ENCODE measurements at places on chromosomes 6 and 20.

- no peak for DNase-seq
Observed at GRCh38 chr6:116326181-116326671, 44.5 kb upstream of the DSE start.

DNA sequence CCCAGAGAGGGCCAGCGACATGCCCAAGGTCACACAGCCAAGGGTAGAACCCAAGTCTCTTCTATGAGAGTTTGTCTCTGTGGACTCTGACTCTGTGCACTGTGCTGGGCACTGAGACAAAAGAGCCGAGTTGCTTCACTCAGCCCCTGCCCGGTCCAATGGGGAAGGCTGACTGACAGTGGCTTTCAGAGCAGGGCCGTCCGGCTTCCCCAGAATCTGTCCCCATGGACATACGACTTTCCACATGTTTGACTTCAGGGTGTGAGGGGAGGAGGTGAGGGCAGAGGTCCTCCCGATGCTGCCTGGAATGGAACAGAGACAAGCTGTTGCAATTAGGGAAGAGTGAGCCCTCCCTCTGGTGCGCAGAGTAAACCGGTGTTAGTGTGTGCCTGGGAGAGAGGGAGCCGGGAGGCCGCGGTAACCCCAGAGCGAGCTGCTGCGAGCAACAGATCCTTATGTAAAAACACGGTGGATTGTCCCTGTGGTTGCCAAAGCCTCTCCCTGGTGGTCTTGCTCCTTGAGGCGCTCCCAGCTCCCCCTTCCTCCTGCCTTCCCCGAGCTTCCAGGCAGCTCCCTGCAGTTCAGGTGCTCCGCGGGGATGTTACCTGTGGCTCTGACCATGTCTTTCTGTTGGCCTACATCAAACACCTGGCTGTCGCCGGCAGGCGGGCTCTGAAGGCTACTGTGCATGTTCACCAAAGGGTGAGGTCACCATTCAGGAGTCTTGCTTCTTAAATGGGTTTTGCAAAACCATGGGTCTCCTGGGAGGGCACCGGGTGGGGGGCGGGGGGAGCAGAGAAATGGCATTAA, 672 bp downstream of the SIRPA start:
- DNase-seq = no peak

- no peak for DNase-seq
Observed at GRCh38 chr6:113813142-113813541, 44.0 kb upstream of the MARCKS start.

DNA sequence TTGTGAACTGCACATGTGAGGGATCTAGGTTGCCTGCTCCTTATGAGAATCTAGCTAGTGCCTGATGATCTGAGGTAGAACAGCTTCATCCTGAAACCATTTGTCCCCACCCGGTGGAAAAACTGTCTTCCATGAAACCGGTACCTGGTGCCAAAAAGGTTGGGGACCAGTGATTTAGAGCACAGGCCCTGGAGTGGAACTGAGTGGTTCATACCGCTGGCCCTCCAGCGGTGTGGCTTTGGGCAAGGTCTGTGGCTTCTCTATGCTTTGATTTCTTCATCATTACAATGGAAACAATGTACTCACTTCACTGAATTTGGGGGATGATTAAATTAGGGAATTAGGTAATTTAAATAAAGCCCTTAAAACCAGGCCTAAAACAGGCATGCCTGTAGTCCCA, 36.3 kb downstream of the CD164 start:
- DNase-seq = no peak

DNA sequence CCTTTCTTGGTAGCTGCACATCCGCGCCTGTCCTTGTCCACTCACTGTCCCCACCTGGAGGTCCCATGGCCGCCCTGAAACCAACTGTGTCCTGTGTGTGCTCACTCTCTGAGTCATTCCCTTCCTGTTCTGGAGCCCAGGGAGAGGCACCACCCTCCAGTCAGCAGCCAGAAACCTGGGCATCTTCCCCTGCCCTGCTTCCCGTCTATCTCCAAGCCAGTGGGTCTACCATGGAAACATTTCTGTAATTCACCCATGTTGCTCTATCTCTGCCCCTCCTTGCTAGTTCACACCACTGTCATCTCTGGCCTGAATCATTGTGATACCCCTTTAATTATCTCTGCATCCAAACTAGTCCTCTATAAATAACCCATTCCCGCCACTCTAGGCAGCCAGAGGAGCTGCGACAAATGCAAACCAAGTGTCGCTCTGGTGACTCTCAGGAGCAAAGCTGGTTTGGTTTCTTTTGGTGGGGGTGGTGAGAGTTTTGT, 28.8 kb upstream of the SYNJ2 start:
- no peak for DNase-seq

DNA sequence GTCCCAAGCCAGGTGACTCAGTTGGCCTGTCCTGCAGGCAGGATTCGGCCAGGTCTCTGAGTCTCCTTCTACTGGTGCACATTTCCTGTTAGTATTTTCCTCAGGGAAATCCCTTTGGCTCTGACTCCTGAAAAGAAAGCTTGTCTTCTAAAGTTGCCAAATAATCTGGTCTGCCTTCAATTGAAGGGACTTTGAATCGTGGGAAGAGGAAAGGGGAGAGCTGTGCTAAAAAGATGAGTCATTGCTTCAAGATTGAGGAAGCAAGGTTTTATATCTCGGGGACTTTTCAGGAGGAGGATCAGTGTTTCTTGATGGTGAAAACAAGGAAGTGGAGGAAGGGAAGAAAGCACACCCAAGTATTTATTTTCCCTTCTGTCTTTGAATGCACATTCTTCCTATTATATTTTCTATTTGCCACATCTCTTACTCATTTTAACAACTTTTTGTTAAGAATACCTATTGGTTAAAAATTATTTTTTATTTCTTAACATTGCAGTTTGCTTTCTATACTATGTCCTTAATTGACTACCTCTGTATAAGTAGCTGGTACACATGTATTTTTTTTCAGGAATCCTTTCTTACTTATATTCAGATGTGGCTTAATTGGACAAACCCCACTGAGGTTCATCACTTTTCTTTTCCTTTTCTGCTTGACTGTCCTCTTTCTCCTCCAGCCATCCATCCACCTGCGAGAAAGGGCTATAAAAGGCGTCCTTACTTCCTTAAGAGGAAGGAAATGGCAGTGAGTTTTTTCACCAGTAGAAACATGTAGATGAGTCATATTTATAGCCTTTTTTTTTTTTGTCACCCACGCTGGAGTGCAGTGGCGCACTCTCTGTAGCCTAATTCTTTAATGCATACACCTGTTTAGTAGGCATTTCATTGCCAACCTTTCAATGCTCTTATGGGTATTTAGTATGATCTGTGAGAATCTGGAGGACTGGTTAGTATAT, 15.0 kb upstream of the IFNGR1 start:
- no peak for DNase-seq

DNA sequence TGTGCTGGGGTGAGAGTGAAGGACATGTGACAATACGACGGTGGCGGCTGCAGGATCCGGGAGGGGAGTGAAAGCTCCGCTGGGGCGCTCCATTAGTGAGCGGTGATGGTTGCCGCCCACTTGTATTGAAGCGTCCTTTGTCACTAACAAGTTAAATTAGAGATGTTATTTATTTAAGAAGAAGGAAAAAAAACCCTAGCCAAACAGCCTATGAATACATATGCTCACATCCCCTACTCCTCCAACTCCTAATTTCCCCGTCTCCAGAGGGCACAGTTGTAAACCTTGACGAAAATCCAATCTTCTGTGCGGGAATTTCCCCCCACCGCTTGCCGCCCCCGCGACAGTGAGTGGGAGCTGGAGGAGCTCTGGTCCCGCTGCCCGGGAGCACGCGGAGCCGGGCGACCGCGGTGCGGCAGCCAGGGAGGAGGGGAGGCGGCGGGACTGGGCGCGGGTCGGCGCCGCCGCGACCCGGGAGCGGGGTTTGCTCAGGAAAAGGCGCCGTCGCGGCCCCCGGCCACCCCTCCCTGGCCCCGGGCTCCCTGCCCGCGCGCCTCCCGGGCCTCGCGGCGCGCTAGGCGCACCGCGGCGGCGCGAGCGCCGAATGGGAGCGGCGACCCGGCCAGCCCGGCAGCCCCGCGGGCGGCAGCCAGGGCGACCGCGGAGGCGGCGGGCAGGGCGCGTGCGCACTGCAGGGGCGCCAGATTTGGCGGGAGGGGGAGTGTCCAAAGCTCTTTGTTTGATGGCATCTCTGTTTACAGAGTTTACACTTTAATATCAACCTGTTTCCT, at the start of gene MYB:
MYB (plus strand) TSS at position 767 of the 791 bp plus-strand sequence. CDS start 206 bp downstream, outside the sequence.
- peak; percentile 63 for DNase-seq

DNA sequence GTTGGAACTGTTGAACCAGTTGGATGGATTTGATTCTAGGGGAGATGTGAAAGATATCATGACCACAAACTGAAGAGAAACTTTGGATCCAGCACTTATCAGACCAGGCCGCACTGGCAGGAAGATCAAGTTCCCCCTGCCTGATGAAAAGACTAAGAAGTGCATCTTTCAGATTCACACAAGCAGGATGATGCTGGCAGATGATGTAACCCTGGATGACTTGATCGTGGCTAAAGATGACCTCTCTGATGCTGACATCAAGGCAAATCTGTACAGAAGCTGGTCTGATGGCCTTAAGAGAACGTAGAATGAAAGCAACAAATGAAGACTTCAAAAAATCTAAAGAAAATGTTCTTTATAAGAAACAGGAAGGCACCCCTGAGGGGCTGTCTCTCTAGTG, 72.8 kb upstream of the CDYL start:
- DNase-seq = no peak

DNA sequence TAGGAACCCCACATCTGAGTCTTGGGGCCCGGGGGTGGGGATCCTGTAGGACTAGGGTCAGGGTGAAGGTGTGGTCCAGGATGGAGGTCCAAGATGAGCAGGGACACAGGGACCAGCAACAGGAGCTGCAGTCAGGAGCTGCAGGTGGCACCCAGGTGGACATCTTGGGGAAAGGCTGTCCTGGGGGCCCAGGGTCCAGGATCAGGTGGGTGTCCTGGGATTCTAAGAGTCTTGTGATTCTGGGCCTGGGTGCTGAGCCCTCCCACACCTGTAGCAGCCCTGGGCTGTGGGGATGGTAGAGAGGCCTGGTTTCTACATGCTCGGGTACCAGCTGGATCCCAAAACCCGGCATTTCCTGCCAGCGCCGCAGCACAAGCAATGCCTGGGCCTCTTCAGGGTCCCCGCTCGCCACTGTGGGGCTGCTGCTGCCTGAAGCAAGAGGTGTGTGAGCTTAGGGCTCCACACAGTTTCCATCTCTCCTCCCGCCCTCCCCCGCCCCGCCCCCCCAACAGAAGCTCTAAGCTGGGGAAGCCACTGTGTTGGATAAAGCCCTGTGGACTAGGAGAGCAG, 20.7 kb downstream of the ERGIC3 start:
- DNase-seq = no peak

GRCh38 chr6:126923807-126924206, 194.7 kb upstream of the RSPO3 start:
- DNase-seq = no peak

- DNase-seq = no peak
Observed at GRCh38 chr6:37072526-37072925, 67.1 kb downstream of the FGD2 start.

DNA sequence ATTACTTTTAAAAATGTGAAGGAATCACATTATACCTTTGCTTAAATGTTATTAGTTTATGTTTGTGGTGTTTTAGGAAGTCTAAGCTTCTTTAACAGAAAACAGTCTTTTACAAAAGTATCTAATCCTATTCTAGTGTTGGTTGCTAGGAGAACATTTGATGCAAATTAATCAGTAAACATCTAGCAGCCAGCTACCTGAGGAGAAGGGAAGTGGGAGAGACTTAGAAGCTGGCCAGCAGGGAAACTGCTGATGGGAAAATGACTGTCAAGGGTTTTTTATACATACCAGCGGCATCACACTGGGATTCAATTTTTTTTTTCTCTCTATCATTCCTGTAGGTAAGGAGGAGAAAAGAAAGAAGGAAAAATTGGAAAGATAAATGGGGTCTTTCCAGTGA, 686.0 kb upstream of the MMS22L start:
- no peak for DNase-seq

- DNase-seq = no peak
Observed at GRCh38 chr20:25116739-25117458, 35.0 kb upstream of the VSX1 start.

- DNase-seq = no peak
Observed at GRCh38 chr20:52552181-52552872, 360.7 kb upstream of the ZFP64 start.

DNA sequence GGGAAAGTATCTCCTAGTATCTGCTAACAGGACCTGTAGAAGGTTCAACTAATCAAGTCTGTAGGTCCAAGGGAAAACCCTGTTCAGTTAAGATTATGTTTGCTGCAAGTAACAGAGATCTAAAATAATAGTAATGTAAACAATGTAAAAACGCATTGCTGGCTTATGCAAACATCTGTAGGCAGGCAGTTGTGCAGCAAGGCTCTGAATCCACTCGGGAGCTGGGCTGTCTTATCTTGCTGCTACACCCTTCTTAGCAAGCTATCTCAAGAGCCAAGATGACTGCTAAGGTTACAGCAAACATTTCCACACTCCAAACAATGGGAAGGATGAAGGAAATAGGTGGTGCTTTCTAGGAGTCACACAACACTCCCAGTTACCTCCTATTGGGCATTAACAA, 397.3 kb upstream of the NRSN1 start:
- no peak for DNase-seq

- DNase-seq = no peak
Observed at GRCh38 chr6:28657381-28657768, 131.7 kb downstream of the GPX5 start.

DNA sequence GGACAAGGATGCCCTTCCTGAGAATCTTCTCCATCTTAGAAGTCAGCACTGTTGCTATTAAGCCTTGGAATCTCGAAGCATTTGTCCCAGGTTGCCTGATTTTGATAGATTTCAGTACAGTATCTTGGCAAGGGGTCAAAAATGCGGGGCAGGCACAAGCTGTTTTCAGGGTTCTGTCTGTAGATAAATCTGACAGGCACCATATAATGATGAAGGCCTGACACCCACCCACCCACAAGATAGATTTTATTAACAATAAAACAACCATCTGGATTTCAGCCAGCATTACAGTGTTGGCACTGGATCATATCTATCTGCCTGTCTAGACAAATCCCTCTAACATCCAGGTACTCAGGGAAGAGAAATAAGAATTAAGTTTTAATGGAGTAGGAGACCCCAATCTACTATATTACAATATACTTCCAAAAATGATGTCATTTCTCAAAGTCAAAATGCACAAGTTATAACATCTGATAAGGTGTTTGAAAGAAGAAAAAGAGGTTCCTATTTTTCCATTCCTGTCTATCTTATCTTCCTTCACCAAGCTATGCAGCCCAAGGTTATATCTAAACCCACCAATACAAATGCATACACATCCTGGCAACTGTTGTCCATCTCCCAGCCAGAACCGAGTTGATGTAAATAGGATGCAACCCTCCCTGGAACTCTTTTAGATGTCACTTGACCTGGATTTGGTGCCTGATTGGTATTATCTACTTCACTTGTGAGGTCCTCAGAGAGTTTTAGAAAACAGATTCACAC, 10.7 kb downstream of the NEDD9 start:
- no peak for DNase-seq

GRCh38 chr6:109075934-109076333, 18.7 kb downstream of the SESN1 start:
- DNase-seq = no peak

- peak; percentile 14 for DNase-seq
Observed at GRCh38 chr6:49551078-49551865, 804 bp downstream of the C6orf141 start.
